ENCODE measurements at places on chromosomes 3 and 15.

GRCh38 chr3:140143367-140144069 lies 208.5 kb downstream of the CLSTN2 start:
- no peak overlapping the region for H3K4me3 ChIP-seq
- no peak for DNase-seq
- H3K27ac ChIP-seq, result no peak overlapping the region
- H3K36me3 ChIP-seq, result peaks cover 5% of the 10 kb centered on the region
- H3K27me3 ChIP-seq, result no peaks in the 10 kb centered on the region
- no peaks in the 10 kb centered on the region for H3K4me1 ChIP-seq

GRCh38 chr15:65006876-65007275 lies 17.2 kb upstream of the SPG21 start:
- H3K4me1 ChIP-seq, result no peaks in the 10 kb centered on the region
- H3K27me3 ChIP-seq, result no peaks in the 10 kb centered on the region
- H3K4me3 ChIP-seq, result no peak overlapping the region
- no peaks in the 10 kb centered on the region for H3K36me3 ChIP-seq

DNA sequence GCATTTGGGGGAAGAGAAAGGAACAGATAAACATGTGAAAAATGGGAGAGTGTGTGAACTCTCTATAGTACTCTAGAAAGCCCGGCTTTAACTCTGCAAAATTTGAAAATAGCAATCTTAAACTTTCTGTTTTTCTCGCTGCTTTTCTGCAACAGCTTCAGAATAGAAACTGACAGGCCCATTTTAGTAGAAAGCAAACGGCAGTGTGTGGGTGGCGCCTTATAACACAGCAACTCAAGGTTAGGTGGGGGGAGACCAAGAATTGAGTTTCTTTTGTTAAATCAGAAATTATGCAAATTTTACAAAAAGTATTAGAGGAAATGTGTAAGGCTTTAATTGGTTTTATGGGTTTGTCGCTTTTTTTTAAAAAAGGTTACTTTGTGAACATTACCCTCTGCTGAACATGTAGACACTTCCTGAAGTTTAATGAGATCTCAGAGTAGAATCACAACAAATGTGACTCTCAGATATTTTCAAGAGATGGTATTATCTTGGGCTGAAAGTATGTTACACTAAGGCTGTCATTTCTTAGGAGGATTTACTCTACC lies 107.0 kb downstream of the PTPRG start:
- peaks cover 6% of the 10 kb centered on the region for H3K36me3 ChIP-seq
- H3K27me3 ChIP-seq, result no peaks in the 10 kb centered on the region
- H3K4me1 ChIP-seq, result peaks cover 69% of the 10 kb centered on the region

DNA sequence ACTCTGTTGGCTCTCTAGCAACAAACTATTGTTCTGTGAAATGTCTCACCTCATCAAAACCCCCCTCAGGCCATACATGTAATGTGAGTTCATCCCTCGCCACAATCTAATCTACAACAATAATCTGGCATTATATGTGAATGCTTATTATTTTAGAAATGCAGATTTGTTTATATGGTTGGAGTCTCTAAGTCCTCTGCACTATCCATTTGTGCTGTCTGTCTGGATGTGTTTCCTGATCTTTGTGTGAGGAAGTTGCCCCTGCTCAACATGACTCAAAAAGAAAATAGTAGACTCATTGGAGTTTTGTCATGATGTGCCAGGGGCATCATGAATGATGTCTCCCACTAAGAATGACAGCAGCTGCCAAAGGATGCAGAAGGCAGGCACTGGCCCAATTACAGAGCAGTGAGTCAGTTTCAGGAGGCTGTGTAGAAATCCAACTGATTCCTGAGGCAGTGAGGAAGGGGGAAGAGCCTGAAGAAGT lies 161.6 kb upstream of the PDZRN3 start:
- H3K27ac ChIP-seq, result peak overlapping the region; percentile 88
- H3K36me3 ChIP-seq, result no peaks in the 10 kb centered on the region
- peak overlapping the region; percentile 69 for H3K4me3 ChIP-seq
- H3K4me1 ChIP-seq, result peaks cover 58% of the 10 kb centered on the region

GRCh38 chr3:186277268-186277909 lies 84.6 kb downstream of the DGKG start:
- no peak overlapping the region for H3K27ac ChIP-seq
- H3K4me3 ChIP-seq, result no peak overlapping the region
- H3K36me3 ChIP-seq, result no peaks in the 10 kb centered on the region

DNA sequence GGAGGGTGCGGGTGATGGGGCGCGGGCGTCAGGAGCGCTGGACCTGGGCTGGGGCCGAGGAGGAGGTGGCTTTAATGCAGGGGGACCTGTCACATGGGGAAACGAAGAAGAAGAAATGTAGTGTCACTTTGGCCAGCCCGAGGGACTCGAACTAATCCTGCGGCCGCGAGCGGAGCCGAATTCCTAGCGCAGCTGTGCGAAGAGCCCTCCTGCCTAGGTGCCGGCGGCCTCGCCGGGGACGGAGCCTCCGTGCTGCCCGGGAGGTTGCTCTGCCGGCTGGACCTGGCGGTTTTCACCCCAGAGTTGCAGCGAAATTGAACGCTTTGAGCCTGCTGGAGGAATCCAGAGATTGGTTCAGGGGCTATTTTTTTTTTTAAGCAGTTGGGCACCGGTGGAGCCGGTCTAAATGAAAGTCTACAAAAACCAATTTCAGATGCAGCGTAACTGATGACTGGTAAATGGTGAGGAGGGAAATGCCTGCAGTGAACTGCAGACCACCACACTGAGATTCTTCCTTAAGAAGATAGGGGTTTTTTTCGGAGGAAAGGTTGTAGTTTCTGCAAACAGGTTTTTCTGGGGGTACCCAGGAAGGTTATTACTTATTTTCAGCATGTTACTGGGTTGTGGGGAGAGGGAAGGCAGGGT lies 662 bp downstream of the TMEM108 start:
- H3K27ac ChIP-seq, result no peak overlapping the region
- no peaks in the 10 kb centered on the region for H3K36me3 ChIP-seq
- H3K4me3 ChIP-seq, result no peak overlapping the region
- DNase-seq, result no peak

- no peaks in the 10 kb centered on the region for H3K36me3 ChIP-seq
- H3K27me3 ChIP-seq, result no peaks in the 10 kb centered on the region
- H3K4me3 ChIP-seq, result no peak overlapping the region
- H3K27ac ChIP-seq, result no peak overlapping the region
- no peak for DNase-seq
- no peaks in the 10 kb centered on the region for H3K4me1 ChIP-seq
Observed at GRCh38 chr3:61053781-61054496, 197.3 kb downstream of the FHIT start.

GRCh38 chr3:34382859-34383258 lies 584.4 kb downstream of the PDCD6IP start:
- H3K4me1 ChIP-seq, result no peaks in the 10 kb centered on the region
- no peak overlapping the region for H3K27ac ChIP-seq
- no peaks in the 10 kb centered on the region for H3K27me3 ChIP-seq
- H3K4me3 ChIP-seq, result no peak overlapping the region
- H3K36me3 ChIP-seq, result no peaks in the 10 kb centered on the region

- no peak overlapping the region for H3K4me3 ChIP-seq
- no peak for DNase-seq
- H3K27ac ChIP-seq, result no peak overlapping the region
- H3K4me1 ChIP-seq, result peaks cover 8% of the 10 kb centered on the region
- no peaks in the 10 kb centered on the region for H3K36me3 ChIP-seq
Observed at GRCh38 chr3:196203846-196204245, 7.4 kb downstream of the ZDHHC19 start.

GRCh38 chr3:138210528-138210927 lies 23.4 kb downstream of the ARMC8 start:
- peaks cover 12% of the 10 kb centered on the region for H3K36me3 ChIP-seq
- no peak overlapping the region for H3K4me3 ChIP-seq
- H3K27me3 ChIP-seq, result no peaks in the 10 kb centered on the region
- no peak overlapping the region for H3K27ac ChIP-seq
- no peak for DNase-seq

DNA sequence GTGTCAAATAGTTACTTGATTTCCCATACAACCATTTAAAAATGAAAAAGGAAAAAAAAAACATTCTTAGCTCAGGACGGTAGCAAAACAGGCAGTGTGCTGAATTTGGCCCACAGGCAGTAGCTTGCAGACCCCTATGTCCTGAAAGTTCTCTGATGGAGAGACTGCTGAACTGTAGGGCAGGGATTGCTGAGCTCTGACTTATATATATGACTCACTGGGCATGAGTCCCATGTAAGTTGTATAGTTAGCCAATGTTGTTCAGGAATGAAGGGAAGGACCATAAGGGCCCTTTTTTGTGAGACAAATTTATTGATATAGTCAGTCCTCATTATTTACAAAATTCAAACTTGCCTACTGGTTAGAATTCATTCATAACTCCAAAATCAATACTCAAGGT lies 36.9 kb upstream of the FRMD4B start:
- peaks cover 6% of the 10 kb centered on the region for H3K27me3 ChIP-seq
- DNase-seq, result no peak
- H3K36me3 ChIP-seq, result no peaks in the 10 kb centered on the region

GRCh38 chr3:10950476-10951294 lies 41.9 kb upstream of the SLC6A1 start:
- DNase-seq, result peak; percentile 39
- peaks cover 36% of the 10 kb centered on the region for H3K27me3 ChIP-seq
- no peaks in the 10 kb centered on the region for H3K36me3 ChIP-seq
- no peak overlapping the region for H3K4me3 ChIP-seq

DNA sequence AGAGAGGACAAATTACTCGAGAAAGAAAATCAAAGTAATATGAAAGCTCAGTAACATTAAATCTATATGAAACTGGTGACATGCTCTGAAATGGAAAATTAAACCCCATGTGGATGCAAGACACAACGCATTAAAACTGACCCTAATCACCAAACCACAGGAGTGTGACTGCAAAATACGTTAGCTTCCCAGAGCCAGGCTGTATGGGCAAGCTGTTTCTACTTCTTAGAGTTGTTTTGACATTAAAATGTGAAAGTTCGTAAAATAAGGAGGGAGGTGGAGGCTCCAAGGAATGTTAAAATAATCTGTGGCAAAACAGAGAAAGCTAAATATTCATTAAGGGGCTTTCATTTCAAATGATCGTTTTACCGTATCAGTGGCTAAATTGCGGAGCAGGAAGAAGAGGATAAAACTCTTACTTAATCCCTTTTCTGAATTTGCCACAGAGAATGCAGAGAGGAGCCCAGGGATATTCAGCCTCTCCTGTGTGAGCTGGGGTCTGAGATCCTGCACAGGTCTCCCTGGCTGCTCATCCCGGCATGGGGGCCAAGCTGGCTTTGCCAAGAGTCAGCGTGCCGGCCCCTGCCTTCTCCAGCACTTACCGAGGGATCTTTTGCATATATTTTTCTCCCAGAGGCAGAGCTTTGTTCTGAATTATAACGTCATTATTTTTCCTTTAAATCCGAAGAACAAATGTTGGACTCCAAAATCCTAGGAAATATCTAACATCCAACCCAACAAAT lies 239.8 kb upstream of the THBS1 start:
- H3K27ac ChIP-seq, result no peak overlapping the region
- H3K4me3 ChIP-seq, result no peak overlapping the region
- H3K4me1 ChIP-seq, result peaks cover 18% of the 10 kb centered on the region
- H3K27me3 ChIP-seq, result no peaks in the 10 kb centered on the region

DNA sequence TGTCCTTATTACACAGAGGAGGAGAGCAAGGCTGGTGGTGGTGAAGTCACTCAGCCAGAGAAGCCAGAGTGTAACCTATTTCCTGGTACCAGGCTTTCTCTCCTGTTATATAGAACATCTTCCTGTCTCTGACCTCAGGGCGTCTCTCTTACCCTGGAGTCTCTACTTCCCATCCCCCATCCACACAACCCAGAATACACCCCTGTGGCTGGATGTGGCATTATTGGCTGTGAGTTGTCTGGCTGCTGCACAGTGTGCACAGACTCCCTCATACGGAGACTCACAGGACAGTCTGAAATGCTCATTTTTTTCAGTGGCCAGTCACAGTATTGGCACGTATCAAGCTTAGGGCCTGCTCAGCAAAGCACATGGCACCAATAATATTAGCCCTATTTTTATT lies 8.6 kb downstream of the PODXL2 start:
- DNase-seq, result no peak
- H3K27ac ChIP-seq, result no peak overlapping the region
- H3K4me1 ChIP-seq, result peaks cover 24% of the 10 kb centered on the region
- H3K27me3 ChIP-seq, result peaks cover 8% of the 10 kb centered on the region
- H3K36me3 ChIP-seq, result no peaks in the 10 kb centered on the region

DNA sequence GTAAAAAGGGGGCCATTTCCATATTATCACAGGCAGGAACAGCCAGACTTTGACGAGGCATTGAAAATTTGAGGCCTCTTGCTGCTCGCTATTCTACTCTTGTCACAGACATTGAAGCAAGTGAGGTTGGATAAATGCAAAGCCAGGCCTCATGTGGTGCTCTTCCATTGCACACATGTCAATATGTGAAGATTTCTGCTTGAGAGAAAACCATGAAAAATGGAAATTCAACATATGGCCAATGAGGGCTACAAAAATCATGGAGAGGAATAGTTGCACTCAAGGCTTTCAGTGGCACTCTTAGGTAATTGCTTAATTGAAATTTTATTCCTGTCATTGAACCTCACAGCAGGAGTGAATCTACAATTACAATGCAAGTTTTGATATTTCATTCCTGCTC lies 185.6 kb upstream of the MBNL1 start:
- H3K4me3 ChIP-seq, result no peak overlapping the region
- peaks cover 7% of the 10 kb centered on the region for H3K36me3 ChIP-seq
- DNase-seq, result no peak
- no peaks in the 10 kb centered on the region for H3K27me3 ChIP-seq
- H3K27ac ChIP-seq, result no peak overlapping the region

DNA sequence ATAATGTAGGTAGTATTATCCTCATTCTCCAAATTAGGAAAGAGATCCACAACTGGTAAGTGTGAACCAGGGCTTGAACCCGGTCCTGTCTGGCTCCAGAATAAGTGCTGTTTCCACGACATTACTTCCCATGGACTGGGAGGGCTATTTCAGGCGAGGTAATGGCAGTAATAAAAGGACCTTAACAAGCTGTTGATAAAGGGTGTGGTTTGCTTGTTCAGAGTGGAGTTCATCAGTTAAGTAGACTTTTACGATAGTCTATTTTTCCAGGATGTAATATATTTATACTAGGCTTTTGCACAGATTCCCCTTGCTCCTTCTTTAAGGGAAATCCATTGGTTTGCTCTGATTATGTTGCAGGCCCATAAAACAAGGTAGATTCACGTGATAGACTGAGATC lies 88.4 kb upstream of the TNFAIP8L3 start:
- H3K27ac ChIP-seq, result no peak overlapping the region
- no peak overlapping the region for H3K4me3 ChIP-seq
- no peaks in the 10 kb centered on the region for H3K36me3 ChIP-seq

GRCh38 chr3:97815149-97815917 lies 6.5 kb upstream of the CRYBG3 start:
- peaks cover 37% of the 10 kb centered on the region for H3K4me1 ChIP-seq
- H3K27ac ChIP-seq, result no peak overlapping the region
- H3K27me3 ChIP-seq, result no peaks in the 10 kb centered on the region
- no peaks in the 10 kb centered on the region for H3K36me3 ChIP-seq
- no peak overlapping the region for H3K4me3 ChIP-seq

Measured in HFFc6 (cell line).